Hepatic stellate cell (primary cell): ENCODE measurements at places on chromosomes 5 and 9.
A peak's percentile ranks its signal among the peaks of the same experiment; 100 is the strongest.

GRCh38 chr9:128689293-128689774, 312 bp downstream of the SET start:
- no peak for DNase-seq

DNA sequence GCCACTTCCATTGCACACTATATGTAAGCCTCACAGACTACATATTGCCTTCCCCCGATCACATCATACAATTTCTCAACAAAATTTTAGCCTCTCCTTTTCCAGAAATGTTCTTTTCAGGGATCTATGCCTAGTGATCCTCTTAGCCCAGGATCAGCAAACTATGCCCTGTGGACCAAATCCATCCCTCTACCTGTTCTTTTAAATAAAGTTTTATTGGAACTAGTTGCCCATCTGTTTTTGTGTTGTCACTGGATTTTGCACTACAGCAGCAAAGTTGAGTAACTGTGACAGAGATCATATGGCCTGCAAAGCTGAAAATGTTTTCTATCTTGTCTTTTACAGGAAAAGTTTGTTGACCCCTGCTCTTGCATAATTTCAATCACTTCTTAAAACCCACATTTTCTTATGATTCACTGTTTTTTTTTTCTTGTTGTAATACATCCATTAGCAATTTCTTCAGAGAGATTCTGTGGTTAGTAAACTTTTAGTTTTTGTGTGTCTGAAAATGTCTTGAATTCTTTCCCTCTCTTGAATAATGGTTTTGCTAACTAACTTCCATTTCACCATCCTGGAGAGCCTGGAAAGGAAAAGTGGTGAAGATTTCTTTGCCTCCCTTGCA, 7.1 kb downstream of the TXNDC8 start:
- DNase-seq = no peak

DNA sequence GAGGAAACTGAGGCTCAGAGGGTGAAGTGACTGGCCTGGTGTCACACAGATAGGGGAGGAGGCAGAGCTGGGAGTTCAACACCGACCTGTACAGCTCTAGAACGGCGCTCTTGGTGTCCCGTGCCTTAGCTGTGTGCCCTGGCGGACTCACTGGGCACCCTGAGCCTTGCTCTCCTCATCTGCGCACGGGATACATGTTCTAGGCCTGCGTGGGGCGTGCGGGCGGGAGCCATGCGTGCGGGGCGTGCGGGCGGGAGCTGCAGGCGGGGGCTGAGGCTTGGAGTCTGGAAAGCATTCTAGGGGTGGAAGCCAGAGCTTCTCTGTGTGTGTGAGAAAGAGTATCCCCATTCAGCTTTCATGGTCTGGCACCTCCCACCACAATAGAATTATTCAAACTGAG, 165.3 kb downstream of the GAPVD1 start:
- DNase-seq = no peak

- DNase-seq = peak; percentile 31
Measured at GRCh38 chr9:37784291-37784615, 611 bp downstream of the EXOSC3 start.

GRCh38 chr5:142063878-142064331, 44.7 kb upstream of the NDFIP1 start:
- peak; percentile 79 for DNase-seq

GRCh38 chr9:114500697-114501292, 4.5 kb downstream of the WHRN start:
- no peak for DNase-seq

DNA sequence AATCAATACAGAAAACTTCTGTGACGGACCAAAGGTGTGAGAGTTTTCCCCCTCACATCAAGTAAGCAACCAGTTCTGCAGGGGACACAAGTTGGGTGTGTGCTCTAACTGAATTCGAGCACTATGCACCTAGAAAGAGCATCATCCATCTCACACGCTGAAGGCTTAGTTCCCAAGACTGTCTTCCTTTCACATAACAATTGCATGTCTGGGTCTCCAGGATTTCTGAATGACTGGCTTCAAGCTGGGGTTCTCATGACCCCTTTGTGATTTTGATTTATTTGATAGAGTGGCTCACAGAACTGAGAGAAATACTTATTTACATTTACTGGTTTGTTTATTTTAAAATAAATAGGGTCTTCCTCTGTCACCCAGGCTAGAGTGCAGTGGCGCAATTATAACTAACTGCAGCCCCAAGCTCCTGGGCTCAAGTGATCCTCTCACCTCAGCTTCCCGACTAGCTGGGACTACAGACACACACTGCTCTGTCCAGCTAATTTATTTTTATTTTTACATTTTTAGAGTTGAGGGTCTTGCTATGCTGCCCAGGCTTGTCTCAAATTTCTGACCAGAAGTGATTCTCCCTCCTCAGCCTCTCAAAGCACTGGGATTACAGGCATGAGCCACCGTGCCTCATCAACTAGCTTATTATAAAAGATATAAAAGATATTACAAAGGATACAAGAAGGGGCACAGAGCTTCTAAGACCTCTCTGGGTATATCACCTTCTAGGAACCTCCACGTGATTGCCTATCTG, 316.7 kb upstream of the CDH12 start:
- no peak for DNase-seq

DNA sequence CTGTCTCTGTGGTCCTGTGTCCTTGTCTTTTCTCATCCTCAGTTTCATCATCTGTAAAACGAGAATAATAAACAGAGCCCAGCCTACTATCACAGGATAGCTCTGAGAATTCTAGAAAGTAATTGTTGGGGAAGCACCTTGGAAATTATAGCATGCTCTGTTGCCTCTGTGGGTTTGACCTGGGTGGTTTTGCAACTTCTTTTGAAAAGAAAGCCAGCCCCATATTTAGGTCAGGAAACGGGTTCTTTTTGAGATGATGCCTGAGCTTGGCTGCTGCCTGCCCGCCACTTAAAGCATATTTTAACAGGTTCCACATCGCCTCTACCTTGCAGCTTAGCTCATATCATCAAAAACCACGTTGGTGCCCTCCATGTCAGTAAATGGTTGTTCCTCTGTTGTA, 111.1 kb downstream of the TLR4 start:
- no peak for DNase-seq

- peak; percentile 95 for DNase-seq
Measured at GRCh38 chr5:177446200-177447065, at the start of gene PRR7. PRR7 (plus strand) TSS chr5:177446814; CDS start chr5:177455068, 8,254 bp downstream.

GRCh38 chr5:100840789-100841188, 62.3 kb downstream of the ST8SIA4 start:
- DNase-seq = no peak

GRCh38 chr5:178527458-178528307, 62.5 kb downstream of the COL23A1 start:
- DNase-seq = no peak

DNA sequence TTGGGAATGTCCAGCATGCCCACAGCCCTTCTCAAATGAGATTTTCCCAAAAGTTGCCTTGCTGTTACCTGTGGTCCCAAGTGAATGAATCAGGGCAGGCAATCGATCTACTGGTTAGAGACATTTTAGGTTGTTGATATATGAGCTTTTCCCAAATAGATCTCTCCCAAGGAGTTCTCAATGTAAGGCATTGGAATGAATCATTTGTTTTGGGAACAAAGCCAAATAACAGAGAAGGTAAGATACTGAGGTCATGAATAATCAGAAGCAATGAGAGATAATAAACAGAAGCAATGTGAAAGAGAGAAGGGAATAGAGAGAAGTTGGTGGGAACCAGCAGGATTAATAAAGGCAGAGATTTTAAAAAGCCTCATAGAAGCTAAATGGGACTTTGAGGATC, 93.6 kb upstream of the FER start:
- DNase-seq = no peak

GRCh38 chr9:8136477-8136876, 336.9 kb upstream of the DMAC1 start:
- DNase-seq = no peak

DNA sequence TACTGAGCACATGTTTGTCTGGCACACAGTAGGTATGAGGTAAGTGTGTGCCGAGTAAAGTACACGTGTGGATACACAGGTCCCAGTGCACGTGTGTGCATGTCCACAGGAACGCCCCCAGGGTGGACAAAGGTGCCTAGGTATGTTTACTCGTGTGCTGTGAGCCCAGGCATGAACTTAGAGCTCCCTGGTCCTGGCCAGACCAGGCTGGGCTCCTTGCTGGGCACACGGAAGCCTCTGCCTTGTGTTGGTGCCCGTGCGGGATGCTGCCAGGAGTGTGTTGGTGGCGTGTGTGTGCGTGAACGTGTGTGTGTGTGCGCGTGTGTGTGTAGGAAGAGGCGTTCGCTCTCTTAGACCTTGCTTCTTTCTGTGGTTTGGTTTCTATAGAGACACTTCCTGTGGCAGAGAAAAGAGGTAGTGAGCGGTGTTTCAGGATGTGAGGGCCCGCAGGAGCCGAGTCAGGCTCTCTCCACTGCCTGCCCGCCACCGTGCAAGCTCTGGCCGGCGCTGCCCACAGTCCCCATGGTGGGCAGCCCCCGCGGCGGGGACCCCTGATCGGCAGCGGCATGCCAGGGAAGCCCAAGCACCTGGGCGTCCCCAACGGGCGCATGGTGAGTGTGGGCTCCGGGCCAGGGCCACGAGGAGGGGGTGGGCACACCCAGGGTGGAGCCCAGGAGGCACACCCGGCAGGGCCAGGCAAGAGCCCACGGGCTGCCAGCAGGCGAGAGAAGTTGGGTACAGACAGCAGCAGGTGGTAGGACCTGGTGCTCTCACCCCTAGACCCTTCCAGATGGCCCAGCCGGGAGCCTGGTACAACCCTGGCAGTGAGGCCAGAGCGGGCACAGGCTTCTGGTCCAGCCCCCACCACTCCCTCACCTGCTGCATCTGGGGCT, at the start of gene RGS14:
Gene RGS14, plus strand, starts transcription at position 466 of the 893 bp plus-strand sequence. Its CDS starts 101 bp downstream, at position 567.
- peak; percentile 77 for DNase-seq

DNA sequence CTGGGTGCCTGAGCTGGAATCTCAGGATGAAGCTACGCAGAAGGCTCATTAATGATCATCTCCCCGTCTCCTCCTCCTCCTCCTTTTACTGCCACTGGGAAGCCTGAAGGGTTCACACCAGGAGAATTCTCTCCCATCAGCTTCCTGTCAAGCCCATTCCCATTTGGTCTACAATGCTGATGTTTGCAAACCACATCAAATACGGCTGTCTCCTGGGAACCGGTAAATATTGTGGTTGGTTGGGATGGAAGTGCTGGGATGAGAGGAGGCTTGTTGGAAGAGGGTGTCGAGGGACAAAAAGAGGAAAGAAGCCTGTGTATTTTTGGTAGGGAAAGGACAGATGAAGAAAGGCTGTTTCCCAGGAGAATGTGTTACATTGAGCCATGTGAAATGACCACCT, 13.2 kb upstream of the S1PR3 start:
- no peak for DNase-seq

- DNase-seq = no peak
Measured at GRCh38 chr5:157546456-157547100, 29.0 kb downstream of the ADAM19 start.

DNA sequence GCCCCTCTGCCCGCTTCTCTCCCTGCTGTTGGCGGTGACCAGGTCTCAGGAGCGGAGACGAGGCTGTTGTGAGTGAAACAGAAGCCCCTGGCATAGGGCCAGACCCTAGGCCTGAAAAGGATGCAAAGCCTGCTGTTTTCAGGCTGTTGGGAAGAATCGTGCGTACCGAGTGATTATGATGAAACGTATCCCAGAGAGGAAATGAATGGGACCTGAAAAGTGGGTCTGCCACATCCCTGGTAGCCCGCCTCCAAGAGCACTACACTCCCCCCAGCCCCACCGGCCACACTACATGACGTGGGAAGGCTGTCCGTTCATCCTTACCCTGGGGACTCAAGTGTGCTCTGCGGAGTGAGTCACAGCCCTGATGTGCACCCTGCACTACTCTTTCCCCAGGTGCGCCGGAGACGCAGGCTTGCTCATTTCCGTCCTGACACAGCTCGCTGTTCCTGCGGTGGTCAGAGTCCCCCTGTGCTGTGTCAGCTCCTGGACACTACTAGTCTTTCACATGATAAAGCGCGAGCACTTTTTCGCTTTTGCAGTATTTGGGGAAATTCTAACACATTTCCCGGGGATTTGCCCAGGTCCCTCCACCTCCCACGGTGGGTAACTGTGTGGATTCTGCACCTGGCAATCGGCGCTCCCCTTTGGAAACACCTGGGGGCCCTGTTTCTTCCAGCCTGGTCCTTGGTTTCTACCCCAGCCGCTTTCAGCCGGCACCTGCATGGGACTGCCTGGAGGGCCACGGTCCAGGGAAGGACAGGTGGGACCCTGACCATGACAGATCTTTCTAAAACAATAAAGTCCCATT, 91.5 kb downstream of the ANKRD33B start:
- DNase-seq = no peak

DNA sequence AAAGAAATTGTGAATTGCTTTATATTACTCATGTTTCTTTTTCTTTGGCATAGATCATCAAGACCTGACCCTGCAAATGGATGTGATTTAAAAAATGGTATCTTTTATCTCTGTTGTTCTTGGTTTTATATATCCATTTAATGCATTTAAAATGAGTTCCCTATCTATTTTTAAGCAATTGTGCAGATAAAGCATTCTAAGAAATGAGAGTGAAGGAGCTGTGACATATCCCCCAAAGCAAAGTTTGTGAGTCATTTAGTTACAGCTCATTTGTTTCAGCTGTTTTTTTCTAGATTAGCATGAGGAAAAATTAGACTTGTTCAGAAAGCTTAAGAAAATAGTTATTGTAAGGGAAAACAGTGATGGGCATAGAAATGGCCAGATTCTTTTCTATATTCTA, 7.6 kb upstream of the ELOVL7 start:
- DNase-seq = no peak

- DNase-seq = peak; percentile 83
Measured at GRCh38 chr5:76372323-76373054, 30.6 kb upstream of the IQGAP2 start.

DNA sequence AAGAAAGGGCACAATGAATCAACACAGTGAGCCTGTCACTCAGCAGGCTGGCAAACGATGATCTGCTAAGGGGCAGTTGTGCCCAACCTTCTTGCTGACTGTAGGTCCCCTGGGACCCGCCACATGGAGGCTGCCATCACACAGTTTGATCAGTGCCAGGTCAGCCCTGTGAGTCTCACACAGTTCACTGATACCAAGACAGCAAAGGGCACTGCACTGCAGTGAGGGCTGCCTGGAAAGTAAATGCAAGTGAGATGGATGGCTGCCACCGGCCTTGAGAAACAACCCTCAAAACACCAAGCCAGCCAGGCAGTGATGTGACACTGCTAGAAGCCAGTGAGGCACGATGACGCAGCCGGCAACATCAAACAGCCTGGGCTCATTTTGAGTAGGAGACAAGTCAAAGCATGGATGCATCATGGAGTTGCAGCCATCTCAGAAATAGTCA, 30.3 kb downstream of the FOXD1 start:
- no peak for DNase-seq

DNA sequence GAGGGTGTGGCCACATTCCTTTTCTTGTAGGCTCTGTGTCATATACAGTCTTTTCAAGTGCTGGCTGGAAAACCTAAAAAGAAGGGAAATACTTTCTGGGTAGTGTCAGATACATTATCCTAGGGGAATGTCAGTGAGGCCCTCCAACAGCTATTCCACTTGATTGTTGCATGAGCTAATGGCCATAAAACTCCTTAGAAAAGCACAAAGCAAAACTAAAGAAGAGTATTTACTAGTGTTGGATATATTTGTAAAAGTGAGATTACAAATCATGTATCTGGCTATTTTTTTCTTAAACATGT, 829 bp downstream of the ANXA1 start:
- DNase-seq = no peak

GRCh38 chr5:54547711-54548250, 30.2 kb downstream of the SNX18 start:
- peak; percentile 61 for DNase-seq
